ENCODE measurements at places on chromosomes 7 and 10.

GRCh38 chr7:44431091-44431608 is 59.3 kb downstream of the NUDCD3 start:
- DNase-seq = no peak

DNA sequence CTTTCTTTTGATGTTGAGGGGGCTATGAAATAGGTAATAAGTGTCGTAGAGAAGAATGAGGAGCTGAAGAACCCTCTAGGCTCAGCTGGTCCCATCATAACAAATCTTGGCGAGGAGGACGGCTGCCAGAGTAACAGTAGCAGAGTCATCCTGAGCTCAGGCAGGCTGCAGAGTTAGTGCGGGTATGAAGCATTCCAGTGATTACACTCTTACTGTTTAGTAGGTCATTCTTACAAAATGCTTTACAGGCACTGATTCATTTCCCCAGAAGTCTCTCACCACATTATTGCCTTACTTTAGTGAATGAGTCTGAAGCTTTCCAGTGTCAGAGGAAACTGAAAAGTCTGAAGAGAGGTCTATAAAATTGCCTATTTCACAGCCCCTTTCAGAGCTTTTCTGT is 43.9 kb upstream of the GPR158 start:
- DNase-seq = no peak

GRCh38 chr7:23955600-23956149 is 245.7 kb downstream of the STK31 start:
- DNase-seq = no peak

DNA sequence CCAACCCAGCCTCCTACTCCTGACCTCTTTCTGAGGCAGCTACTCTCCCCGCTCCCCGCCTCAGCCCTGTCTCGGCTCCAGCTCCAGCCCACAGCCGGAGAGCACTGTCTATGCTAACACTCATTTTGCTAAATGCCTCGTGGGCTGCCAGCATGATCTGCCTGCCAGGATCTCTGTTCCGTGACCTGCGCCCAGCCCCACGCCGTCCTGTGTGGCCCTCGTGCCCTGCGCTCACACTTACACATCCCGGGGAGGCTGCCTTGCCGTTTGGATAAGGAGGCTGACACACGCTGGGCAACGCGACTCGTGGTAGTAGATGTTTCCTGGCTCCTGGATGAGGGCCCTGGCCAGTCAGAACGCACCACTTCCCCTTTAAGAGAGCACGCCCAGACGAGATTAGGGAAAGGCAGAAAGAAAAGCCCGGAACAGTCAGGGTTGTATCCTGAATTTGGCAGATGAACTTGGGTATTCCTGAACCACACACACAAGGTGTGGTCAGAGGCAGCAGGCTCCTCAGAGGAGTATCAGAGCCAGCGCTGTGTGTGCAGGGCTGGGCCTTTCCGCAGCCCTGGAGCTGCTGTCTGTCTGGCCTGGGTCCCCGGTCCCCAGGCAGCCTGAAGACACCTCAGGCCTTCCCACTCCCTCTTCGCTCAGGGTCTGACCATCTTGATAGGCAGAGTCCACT is 97.7 kb upstream of the EFCAB10 start:
- DNase-seq = no peak

- no peak for DNase-seq
Observed at GRCh38 chr10:22308390-22308789, 7.8 kb upstream of the COMMD3 start.

DNA sequence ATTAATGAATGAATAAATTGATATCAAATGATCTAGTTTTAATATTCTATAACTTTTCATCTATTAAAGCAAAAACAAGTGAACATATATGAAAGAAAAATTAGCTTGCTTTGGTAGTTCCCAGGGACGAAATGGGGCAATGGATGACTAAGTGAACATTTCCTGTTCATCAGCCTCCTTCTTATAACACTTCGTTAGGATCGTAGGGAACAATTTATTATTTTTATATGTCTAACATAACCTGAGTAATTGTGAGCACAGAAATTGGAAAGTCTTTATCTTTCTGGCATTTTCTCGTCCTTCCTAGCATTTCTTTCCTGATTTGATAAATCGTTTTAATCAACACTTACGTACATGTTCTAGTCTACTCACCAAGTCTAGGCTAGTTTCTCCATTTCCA is 59.1 kb upstream of the PPP1R3C start:
- DNase-seq = no peak

- DNase-seq = no peak
Observed at GRCh38 chr7:46568420-46569132, 647.5 kb upstream of the IGFBP3 start.

- no peak for DNase-seq
Observed at GRCh38 chr7:133978502-133979295, 148.4 kb upstream of the LRGUK start.

- no peak for DNase-seq
Observed at GRCh38 chr10:132068431-132069121, 2.8 kb downstream of the JAKMIP3 start.

DNA sequence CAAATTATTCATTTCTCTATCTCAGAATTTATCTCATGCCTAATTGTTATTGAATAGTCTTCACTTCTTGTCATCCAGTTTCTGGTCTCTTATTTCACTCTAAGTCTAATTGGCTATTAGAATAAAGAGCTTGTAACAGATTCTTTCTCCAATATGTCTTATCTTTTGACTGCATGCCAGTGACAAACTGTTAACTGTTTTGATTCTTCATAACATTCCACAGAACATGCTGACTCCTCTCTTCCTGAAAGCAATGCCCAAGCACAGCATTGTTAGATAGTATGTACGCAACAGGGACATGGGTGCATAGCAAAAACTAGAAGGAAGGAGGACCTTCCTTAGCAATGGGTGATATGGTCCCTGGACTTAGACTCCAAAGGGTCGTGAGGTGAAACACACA is 65.4 kb downstream of the TRUB1 start:
- no peak for DNase-seq

DNA sequence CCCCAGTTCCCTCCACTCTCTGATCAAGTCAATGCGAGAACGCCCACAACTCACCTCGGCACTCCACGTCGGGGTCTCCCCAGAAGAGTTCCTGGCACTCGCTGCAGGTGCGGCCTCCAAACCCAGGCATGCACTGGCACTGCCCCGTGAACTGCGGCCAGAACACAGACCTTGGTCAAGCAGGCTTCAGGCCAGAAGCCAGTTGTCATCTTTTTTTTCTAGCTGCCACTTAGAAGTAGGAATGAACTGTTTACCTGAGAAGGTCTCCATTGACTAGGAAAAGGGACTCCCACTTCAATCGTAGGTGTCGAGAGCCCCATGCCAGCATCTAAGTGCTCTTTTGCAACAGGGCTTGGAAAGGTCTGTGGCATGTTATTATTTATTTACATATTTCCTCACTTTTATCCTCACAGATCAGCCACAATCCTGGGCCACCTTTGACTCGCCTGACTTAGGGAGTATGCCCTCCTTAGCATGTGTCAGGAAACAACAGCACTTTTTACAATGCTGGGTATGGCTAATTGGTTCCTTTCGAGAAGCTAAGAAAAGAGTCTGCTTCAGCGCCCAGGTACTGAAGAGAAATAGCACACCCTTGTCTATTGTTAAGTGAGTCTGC is 51.7 kb downstream of the LAMB1 start:
- DNase-seq = no peak

DNA sequence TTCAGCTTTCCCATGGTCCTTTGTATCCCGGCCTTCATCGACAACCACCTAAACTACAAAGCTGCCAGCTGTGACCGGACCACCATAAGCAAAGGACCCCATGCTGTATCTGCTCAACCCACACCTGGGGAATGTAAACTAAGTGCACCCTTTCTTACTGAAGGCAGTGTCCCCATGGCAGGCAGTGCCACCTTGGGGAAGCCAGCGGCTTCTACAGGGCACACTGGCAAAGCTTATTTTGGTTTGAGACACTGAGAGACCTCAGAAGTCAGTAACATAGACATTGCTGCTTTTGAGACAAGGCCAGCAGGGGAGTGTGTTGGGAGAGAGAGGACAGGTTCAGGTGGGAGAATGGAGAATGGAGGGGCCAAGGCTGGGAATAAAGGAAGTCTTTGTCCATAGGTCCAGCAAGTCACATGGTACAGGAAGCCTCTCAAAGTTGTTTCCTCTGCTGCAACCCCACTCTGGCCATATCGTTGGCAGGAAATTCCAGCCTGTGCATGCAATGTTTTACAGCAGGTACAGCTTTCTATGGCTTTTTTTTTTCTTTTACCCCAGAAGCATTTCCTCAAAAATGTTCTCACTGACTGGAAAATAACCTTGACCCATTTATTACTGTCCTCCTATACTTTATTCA is 85.9 kb upstream of the NPVF start:
- DNase-seq = no peak

DNA sequence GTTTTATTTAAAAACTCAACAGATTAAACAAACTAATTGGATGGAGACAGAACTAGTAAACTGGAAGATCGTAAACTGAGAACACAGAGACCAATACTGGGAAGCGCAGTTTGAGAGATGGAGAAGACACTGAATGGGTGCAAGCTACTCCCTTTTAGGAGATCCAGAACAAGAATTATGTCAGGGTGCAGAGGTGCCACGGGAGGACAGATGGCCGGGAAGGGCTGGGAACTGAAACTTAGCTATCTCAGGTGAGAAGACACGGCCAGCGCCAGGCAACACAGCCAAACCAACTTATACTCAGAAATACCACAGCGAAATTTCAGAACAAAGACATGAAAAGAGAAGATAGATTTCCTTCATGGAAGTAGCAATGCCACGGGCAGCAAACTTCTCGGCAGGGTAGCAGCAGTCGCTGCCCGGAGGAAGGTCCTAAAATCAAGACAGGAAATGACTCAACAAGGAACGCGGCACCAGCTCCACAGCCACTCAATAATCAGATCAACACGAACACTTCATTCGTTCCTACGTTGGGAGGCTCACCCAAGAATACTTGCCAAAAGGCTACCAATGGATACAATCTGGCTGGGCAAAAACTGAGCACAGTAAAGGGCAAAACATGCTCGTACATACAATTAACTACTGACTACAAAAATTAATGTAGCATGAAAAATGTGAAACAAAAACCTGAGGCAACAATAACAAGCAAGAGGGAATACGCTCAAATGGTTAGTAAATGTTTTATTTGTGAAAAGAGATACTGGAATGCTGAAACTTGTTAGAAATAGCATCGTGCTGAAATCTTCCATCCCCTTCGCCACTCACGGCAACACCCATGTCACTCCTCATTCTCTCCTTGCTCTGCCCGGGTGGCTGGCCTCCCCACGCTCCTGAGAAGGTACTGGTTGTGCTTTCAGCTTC is 2.2 kb upstream of the LRRC27 start:
- no peak for DNase-seq

DNA sequence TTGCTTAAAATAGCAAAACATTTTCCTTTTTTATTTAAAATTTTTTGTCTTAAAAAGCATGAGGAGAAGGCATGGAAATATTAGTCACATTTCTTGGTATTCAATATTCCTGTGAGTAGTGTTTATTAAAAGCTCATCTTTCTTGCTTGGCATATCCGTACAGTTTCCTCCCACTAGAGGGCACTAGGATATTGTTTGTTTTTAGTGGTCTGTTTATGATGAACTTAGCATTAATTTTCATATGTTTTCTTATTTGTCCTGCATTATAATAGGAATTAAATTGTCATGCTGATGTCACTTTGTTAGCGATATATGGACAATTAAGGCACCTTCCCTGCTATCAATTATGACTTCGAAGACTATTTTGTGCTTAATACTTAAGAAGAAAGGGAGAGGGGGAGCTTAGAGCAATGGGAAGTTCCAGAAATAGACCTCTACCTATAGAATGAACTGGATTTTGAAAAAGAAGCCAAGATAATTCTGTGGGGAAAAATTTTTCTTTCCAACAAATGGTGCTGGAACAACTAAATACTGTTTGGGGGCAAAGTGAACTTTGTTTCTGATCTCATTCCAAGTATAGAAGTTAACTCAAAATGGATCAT is 91.0 kb upstream of the STRIP2 start:
- DNase-seq = no peak

DNA sequence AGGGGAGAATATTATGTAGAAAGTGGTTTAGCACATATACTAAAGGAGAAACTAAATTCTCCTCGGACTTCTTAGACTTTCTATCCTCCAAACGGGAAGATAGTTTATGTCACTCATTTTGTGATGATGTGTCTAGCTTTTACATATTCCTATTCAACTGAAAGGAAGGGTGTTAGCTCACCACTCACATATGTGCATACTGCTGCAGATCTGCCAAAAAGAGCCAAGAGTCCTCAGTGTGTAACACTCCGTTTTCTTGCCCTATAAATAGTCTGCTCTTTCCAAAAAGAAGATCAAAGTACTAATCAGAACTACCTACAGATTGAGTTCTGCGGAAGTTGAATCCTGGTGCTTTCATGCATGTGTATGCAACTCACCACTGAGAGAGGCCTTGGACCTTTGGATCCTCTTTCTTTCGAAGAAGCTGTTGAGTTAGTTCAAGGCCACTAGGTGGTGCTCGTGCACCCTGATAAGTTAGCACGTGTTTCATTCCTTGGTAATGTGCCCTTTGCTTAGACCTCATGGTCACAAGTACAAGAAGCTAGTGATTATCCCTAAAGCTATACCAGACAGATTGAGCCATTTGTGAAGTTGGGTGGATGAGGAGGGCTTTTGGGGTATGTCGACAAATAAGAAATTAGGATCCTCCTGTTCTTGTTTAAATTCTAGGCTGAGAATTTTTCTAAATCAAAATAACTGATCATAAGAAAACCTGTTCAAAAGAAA is 14.1 kb downstream of the YAE1 start:
- DNase-seq = peak; percentile 31

DNA sequence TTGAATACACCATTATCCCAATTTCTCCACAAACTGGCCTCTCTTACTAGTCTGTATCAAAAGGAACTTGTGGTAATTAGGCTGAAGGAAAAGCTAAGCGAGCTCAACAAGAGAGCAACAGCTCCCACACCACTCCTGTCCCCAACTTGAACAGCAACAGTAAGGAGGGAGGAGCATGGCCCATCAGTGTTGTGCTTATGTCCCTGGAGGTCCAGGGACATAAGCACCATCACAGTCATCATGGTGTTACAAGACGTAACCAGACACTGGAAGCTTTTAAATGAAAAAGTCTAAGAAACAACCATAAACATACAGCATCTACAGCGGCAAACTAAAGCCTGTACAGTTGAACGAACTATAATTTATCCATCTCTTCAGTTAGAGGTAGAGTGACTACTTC is 989 bp downstream of the ERLIN1 start:
- DNase-seq = no peak

DNA sequence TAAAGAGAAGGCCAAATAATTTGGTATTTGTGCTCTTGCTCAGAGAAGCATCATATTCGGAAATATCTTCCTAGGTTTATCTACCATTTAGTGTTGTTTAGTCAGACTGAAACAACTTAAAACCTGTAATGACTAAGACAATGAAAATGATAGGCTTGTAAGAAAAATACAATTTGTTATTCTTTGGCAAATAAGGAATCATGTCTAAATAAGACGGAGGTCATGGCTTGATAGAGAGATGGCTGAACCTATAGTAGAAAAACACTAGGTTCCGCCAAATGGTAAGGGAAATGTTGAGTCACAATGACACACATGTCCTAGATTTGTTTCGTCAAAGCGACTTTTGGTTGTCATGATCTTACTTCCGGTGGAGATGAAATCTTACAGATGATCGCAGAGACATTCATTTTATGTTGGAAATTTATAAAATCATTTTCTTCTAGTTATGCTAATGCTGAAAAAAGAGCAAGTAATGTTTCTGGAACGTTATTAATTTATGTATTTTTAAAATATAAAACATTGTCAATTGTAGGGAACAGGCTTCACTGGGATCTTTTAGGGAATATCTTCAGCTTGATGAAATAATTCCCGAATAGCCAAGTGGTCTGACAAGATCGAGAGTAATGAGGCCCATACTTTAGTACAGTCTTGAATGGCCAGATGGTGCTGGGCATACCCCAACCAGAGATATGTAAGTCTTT is 1.0 kb downstream of the SRGN start:
- DNase-seq = no peak

- DNase-seq = no peak
Observed at GRCh38 chr7:25779002-25779546, 372.9 kb upstream of the NFE2L3 start.
